Naive thymus-derived CD8-positive, alpha-beta T cell (primary cell): ENCODE measurements at places on chromosomes 5 and 9. TPM values are rescaled to one million over a fixed set of nuclear protein-coding genes. Genes with fewer than 3 reads are reported as not detected.

EQTN gene
- not detected for total RNA-seq

LRRTM2 gene
- not detected for total RNA-seq

IRX2 gene
- total RNA-seq, result not detected

CANX gene
- total RNA-seq, result 225 TPM

CDC14B gene
- total RNA-seq, result 13.3 TPM

CAMK4 gene
- 274 TPM for total RNA-seq

C9orf152 gene
- not detected for total RNA-seq

PDE6A gene
- total RNA-seq, result not detected

NEURL1B gene
- 0.38 TPM for total RNA-seq

C8G gene
- total RNA-seq, result not detected

OR1J1 gene
- total RNA-seq, result not detected

IGFBPL1 gene
- total RNA-seq, result not detected

GRCh38 chr5:10453545-10453944 is 11.9 kb downstream of the ROPN1L start:
- DNase-seq, result no peak

DNA sequence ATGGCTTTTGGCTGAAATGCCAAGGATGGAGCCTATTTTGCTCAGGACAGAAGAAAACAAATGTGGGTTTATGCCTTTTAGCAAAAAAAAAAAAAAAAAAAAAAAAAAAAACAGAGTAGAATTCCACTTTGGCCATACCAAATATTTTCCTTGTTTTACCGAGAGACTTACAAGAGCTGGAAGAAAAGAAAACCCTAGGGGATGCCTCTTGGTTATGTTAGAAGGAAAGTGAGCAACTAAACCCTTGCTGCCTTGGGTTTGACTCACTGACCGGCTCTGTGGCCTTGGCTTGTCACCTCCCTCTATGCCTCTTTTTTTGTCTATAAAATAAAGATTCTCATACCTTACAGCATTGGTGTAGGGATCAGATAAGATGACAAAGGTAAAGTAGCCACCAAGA is 69.6 kb upstream of the ABCA1 start:
- DNase-seq, result no peak

- no peak for DNase-seq
Observed at GRCh38 chr9:87283585-87283984, 214.1 kb upstream of the DAPK1 start.

DNA sequence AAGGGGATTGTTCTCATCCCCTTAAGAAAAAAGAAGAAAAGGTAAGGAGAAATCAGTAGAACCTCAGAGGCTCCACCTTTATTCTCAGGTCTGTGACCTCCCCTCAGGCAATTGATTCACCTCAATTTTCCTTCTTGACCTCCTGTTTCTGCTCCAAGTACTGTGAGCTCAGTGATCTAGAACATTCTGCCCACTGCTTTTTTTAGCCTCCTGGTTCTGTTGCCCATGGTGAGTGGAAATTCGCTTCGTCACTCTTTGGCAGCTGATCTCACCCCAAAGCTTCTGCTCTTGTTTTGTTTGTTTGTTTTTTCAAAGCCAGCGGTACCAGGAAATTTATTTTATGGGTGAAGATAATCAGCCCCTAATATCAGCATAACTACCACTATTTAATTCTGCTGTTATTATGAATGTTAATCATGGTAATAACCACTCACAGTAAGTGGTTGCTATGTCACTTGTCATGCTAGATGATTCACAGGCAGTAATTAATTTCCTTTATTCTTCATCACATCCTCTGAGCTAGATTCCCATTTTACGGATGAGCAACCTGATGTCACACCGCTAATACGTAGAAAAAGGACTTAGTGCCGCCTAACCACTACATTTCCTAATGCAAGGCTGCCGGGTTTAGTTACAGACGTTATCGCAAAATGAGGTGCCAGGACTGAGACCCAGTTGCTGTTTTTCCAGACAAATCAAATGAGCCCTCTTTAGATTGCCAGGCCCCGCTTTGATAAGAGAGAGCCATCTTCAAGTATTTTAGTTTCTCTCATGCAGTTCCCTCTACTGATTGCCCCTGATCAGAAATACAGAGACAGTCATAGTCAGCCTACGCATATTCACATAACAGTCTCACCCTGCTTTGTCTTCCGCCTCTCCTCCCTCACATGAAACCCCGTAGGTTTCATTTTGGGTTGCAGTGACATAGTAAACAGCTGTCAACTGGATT is 78.2 kb downstream of the CYFIP2 start:
- DNase-seq, result no peak

DNA sequence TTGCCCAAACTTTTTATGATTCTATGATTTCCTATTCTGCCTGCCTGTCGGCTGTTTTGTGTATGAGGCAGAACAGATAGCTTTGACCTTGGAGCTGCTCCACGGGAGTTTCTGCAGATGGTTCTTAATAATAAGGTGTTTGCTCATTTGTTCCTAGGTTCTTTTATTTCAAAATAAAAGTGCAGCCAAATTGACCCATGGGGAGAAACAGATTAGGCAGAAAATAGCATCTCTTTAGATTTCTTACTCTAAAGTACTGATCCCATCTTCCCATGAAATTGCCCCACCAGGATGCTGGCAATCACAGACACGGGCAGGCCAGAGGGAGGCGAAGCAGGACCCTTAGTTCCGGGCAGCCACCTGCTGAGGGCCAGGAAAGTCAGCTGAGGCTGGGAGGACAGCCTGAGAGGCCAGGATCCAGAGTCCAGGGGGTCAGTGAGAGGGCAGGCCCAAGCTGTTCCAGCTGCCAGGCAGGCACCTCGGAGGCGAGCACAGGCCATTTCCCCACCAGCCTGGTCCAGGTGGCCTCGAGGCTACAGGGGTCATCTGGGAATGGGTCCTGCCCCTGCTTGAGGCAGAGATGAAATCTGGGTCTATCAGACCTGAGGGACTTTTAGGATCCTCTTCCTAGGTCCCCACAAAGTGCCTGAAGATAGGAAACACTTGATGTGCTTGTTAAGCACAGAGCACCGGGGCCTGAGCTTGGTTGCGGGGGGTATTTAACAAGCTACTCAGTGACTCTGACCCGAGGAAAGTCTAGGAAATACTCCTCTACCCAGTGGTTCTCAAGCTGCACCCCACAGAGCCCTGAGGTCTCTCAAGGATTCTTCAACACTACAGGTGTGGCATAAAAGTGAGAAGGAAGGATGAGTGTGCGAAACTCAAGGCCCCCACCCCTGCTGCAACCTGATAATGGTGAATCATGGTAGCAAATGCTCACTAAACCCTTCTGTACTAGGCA is 145.4 kb downstream of the CMYA5 start:
- DNase-seq, result no peak

- no peak for DNase-seq
Observed at GRCh38 chr9:13786131-13786530, 506.6 kb upstream of the MPDZ start.

DNA sequence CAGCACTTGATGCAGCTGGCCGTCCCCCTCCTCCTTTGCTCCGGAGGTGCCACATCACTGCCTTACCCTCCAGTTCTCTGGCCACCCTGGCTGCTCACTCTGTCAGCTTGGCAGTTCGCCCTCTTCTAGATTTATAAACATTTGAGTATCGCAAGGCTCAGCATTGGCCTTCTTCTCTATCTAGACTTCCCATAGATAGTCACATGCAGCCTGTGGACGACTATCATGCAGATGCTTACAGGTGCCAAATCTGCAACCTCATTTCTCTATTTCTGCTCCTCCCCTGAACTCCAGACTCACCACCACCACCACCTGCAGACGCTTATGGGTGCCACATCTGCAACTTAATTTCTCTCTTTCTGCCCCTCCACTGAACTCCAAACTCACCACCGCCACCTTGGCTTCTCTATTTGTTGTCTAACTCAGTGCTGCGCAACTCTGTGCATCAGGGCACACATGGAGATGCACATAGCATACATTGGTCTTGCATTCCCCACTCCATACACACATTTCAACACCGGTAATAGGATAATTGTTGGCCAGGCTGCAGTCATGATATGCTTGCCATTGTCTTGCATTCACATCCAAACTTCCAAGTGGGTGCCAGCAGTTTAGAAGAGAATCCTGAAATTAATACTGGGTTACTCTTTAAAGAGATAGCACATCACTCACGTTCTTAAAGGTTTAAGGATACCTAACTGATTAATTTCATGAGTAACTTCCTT is 1.9 kb upstream of the DAP start:
- no peak for DNase-seq

DNA sequence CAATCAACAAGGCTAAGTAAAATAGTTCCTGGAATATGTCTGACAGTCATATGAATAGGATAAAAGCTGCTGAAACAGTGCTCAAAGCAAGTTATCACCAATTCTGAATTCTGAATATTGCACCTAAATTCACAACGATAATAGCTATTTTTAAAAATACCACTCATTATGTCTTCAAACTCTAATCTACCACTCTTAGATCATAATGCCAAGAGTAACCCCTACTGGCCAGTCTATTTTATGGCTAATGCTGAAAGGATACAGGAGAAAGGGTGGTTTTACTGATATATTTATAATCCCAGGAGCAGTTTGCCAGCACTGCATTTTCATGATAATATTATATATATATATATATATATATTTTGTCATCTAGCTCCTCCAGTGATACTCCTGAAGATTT is 232.8 kb downstream of the PDE4D start:
- DNase-seq, result no peak

GRCh38 chr5:50574121-50574520 is 92.3 kb upstream of the PARP8 start:
- DNase-seq, result no peak

DNA sequence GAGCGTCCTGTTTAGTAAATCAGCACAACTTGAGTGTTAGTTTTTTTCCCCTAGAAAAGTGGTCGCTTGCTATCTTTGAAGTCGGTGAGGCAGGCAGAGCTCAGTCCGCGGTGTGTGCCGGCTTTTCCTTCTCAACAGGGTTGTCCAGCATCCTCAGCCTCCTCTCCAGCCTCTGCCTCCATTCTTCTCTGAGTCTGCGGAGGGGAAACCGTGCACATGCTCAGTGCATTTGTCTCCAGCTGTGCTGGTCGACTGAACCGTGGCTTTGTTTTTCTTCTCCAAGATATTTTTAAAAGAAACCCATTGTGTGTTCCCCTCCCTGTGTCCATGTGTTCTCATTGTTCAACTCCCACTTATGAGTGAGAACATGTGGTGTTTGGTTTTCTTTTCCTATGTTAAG is 25.3 kb downstream of the FAM240B start:
- DNase-seq, result no peak

- DNase-seq, result no peak
Observed at GRCh38 chr5:14534773-14535172, 46.8 kb upstream of the OTULINL start.

GRCh38 chr9:121237916-121238315 is 30.0 kb upstream of the GSN start:
- DNase-seq, result no peak

DNA sequence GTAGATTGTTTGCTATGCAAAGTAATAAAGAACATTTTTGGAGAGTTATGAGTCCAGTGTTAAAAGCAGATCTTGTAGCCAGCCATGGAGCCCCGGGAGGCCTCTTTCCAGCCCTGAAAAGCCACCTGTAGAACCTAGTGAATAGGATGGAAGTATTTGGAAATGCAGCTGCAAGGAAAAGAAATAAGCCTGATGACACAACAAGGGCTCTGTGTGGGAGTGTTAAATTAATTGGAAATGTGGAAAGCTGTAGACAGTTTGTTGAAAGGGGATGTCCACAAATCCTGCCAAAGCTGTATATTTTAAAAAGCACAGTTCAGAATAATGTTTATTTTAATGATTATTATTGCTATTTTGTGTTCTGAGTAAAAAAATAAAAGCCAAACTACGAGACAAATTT is 152.5 kb upstream of the GHR start:
- no peak for DNase-seq

DNA sequence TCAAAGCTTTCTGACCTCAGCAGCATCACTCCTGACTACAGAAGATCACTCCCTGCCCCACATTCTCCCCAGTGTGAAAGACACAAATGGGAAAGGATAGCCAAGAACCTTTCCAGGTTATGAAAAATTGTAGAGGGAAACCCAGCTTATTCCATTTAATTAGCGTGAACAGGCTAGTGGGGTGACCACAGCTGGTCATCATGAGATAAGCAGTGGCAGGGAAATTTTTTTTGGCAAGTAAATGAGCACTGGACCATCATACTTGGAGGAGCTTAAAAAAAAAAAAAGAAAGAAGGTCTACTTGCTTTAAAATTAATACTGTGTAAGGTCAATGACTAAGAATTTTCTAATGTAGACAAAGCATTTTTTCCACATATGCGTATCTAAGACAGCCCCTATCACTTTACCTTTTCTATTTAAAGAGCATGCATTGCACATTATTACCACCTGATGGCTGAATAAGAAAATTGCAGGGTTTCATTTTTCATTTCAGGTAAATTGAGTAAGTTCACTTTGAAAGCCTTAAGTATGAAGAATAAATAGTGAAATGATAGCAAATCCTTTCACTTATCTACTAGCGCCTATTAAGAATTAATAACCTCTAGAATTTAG is 123.6 kb downstream of the ELAVL2 start:
- no peak for DNase-seq

DNA sequence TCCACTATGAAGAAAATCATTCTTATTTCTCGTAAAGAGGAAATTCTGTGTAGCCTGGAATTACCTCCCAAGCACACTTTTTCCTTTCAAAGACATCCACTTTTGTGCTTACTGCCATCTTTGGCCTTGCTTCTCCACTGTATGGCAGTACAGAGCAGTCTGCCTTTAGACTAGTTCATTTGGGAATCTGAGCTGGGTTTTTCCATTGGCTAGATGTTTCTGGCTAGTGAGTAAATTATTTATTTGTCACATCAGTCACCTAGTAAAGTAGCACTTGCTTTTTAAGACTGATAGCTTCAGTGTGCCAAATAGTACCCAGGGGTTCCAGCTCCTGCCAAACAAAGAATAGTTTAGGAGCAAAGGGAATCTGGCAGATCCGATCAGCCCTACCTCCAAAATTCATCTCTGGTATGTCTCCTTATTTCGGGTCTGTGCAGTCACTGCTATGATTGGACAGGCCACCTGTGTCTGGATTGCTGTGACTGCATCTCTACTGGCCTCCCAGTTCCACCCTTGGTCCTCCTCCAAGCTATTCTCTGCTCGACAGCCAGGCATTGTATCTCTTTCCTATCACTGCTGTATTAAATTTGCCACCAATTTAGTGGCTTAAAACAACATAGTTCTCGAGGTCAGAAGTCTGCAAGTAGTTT is 97.6 kb downstream of the NUDT12 start:
- DNase-seq, result no peak

GRCh38 chr5:167096816-167097215 is 1194.6 kb upstream of the WWC1 start:
- no peak for DNase-seq

- peak; percentile 56 for DNase-seq
Observed at GRCh38 chr5:100900142-100900795, 2.8 kb downstream of the ST8SIA4 start.

- DNase-seq, result no peak
Observed at GRCh38 chr9:135103001-135103446, 15.6 kb downstream of the OLFM1 start.

DNA sequence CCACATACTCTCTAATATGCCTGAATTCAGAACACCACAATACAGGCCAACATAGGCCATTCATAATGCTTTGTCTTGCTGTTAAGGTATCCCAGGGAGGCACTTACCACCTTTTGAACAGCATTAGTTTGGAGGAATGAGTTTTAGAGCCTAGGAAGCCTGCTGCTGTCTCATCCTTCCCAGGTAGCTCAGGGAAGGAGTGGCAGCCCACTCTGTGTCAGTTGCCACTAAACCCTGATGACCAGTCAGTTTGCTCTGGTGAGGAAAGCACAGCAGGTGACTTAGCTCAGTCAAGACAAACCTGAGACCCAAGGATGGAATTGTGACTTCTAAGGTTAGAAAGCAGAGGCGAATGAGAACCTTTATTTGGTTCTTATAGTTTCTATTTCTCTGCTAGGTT is 337.4 kb upstream of the ATP10B start:
- DNase-seq, result no peak

- no peak for DNase-seq
Observed at GRCh38 chr5:119353686-119354366, 2.0 kb upstream of the TNFAIP8 start.
